ENCODE measurements at places on chromosomes 2 and 18. TPM values are rescaled to one million over a fixed set of nuclear protein-coding genes. Genes with fewer than 3 reads are reported as not detected.

- DNase-seq = no peak
Measured at GRCh38 chr2:229032608-229033234, 238.4 kb downstream of the PID1 start.

DNA sequence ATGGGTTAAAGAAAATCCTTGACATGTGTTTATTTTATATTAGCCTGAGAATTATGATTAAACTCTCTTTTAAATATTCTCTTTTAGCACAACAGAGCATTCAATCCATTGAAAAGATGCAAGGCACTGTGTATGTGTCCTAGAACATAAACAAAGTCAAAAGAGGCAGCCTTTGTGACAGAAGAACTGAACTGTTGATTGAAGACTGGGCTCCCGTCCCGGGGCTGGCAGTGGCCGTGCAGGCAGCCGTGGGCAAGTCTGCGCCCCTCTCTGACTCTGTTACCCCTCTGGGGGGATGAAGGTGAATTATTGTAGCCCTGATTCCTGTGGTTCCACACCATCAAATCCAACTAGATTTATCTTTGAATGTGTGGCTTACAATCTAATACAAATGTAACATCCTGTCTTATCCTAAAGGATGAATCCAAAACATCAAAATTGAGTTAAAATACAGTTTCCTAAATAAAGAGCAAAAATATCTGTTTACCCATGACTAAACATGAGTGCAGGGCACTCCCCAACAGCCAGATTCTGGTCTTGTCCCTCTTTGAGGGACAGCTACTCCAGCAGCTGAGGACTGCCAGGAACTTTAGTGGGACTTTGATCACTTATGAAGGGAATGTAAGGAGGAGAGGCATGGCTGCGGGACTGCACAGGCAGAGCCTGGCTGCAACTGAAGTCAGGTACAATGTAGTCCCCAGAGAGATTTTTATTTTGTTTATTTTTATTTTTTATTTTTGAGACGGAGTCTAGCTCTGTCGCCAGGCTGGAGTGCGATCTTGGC, 37.3 kb upstream of the SH3BP4 start:
- no peak for DNase-seq

- DNase-seq = peak; percentile 68
Measured at GRCh38 chr18:111306-112014, 46.9 kb upstream of the USP14 start.

CAVIN2 gene
- 59.3 TPM for total RNA-seq

PDE11A gene
- total RNA-seq = 1.1 TPM

VWC2L gene
- total RNA-seq = not detected

All from transverse colon (tissue), 4 donors.